ENCODE measurements at places on chromosomes 2 and 18. TPM values are rescaled to one million over a fixed set of nuclear protein-coding genes. Genes with fewer than 3 reads are reported as not detected.

SERPINB10 gene
- not detected for total RNA-seq

DNER gene
- 1.2 TPM for total RNA-seq

ATP8B1 gene
- total RNA-seq = 27.2 TPM

GPD2 gene
- 50.4 TPM for total RNA-seq

MEMO1 gene
- 35.7 TPM for total RNA-seq

FSIP2 gene
- 0.27 TPM for total RNA-seq

PROKR1 gene
- not detected for total RNA-seq

DHRS9 gene
- total RNA-seq = 6.1 TPM

GRCh38 chr2:55151733-55152433, 80.2 kb downstream of the CLHC1 start:
- no peaks in the 10 kb centered on the region for H3K27me3 ChIP-seq
- no peak for DNase-seq
- no peaks in the 10 kb centered on the region for H3K36me3 ChIP-seq
- H3K27ac ChIP-seq = peak overlapping the region; percentile 22

- H3K4me1 ChIP-seq = peaks cover 40% of the 10 kb centered on the region
- H3K27me3 ChIP-seq = no peaks in the 10 kb centered on the region
- peak overlapping the region; percentile 46 for H3K27ac ChIP-seq
- peak; percentile 60 for DNase-seq
Observed at GRCh38 chr18:23257686-23258565, 122.6 kb downstream of the CABLES1 start.

DNA sequence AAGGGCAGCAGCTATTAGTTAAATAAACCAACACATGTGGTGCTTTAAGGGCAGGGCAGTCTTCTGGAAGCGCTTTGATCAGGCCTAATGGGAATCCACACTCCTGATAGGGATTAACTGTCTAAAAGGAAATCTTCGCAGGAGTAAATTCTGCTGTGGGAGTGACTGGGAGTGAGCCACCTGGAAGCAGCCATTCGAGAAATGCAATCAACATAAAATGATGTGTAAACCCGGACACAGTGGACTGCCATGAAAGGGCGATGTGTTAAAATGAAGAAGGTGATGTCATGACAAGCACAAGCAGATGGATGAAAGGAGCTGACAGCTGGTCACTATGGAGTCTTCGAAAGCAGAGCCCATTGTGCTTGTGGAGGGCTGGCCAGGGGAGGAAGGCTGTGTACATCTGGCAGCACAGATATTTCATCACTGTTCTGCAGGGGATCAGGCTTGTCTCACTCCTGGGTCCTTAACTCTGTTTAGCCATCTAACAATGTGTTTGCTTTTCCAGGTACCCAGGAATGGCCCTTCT, 24.8 kb upstream of the GALNT14 start:
- no peaks in the 10 kb centered on the region for H3K4me1 ChIP-seq
- no peaks in the 10 kb centered on the region for H3K36me3 ChIP-seq
- H3K4me3 ChIP-seq = no peak overlapping the region
- H3K27ac ChIP-seq = no peak overlapping the region
- no peaks in the 10 kb centered on the region for H3K27me3 ChIP-seq

DNA sequence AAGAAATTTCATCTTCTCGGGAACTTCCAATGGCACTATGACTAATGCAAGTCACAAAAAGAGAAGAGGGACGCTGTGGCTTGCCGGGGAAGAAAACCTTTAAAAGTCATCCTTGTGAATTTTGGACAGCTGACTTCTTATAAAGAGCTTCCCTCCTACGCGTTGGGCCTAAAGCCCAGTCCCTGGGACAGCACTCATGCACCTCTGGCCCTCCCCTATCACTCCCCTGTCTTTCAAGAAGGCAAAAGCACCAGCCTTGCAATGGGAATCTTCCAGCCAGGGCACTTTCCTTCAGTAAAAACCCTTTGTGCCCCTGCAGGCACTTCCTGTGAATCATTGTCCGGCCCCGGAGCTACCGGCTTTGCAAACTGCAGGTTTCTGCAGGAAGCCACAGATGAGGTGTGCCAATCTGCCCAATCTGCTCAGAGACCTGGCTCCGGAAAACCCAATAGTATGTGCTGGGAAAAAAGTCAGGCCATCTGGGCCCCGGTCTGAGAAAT, 7.1 kb downstream of the MREG start:
- H3K27ac ChIP-seq = no peak overlapping the region
- H3K27me3 ChIP-seq = no peaks in the 10 kb centered on the region
- H3K4me3 ChIP-seq = no peak overlapping the region
- peak; percentile 65 for DNase-seq
- H3K4me1 ChIP-seq = peaks cover 35% of the 10 kb centered on the region

- peaks cover 15% of the 10 kb centered on the region for H3K4me1 ChIP-seq
- no peak for DNase-seq
- H3K4me3 ChIP-seq = peak overlapping the region; percentile 51
- no peaks in the 10 kb centered on the region for H3K36me3 ChIP-seq
- peaks cover 7% of the 10 kb centered on the region for H3K27me3 ChIP-seq
Observed at GRCh38 chr2:235670974-235671787, 177.3 kb downstream of the AGAP1 start.

DNA sequence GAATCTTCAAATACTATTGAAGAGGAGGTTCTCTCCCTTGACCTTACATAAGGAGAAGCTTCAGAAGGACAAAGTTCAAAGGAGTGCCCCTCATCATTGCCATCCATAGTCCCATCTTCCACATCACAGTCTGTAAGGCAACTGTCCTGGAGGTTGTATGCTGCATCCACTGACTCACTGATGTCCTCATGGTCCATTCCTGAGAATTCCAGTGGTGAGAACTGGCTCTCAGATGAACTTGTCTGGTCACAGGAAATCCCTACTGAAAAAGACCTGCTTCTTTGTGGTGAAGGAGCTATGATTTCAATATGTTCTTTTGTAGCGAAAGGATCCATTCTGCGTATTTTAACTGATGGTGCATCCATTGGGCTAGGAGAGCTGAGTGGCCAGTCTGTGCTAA, 52.2 kb downstream of the EIF2AK3 start:
- H3K4me1 ChIP-seq = no peaks in the 10 kb centered on the region
- H3K27ac ChIP-seq = no peak overlapping the region
- H3K36me3 ChIP-seq = peaks cover 99% of the 10 kb centered on the region
- no peak for DNase-seq
- no peak overlapping the region for H3K4me3 ChIP-seq
- no peaks in the 10 kb centered on the region for H3K27me3 ChIP-seq

- H3K4me1 ChIP-seq = peaks cover 57% of the 10 kb centered on the region
- no peak overlapping the region for H3K4me3 ChIP-seq
- no peaks in the 10 kb centered on the region for H3K36me3 ChIP-seq
- H3K27me3 ChIP-seq = peaks cover 8% of the 10 kb centered on the region
- H3K27ac ChIP-seq = no peak overlapping the region
- DNase-seq = no peak
Observed at GRCh38 chr18:22344445-22344844, 73.3 kb downstream of the CTAGE1 start.

DNA sequence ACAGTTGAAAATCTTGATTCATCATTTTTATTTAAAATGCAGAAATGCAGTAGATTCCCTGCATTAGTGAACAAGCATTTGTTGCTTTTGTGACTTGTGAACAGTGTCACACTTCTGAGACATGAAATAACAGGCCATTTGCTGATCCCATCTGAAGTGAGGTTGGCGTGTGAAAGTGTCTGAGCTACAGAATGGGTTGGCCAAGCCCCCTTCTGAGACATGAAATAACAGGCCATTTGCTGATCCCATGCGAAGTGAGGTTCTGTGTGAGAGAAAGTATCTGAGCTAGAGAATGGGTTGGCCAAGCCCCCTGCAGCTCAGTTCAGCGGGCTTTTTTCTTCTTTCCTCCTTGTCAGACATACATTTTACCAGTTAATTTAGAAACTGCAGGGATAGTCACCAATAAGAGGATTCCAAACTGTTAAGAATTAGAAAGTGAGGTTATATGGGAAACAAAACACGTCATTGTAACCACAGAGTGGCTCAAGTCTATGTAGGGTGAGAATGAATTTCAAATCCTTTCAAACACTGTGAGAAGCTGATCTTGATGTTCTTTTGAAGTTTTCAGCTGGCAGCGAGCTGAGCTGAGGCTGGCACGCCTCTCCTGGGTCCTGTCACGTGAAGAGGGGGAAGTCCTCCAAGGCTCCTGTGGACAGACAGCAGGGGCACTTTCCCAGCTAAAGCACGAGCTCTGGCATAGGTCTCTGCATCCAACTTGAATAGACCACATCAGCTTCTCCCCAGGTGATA, 339.2 kb upstream of the SALL3 start:
- H3K36me3 ChIP-seq = no peaks in the 10 kb centered on the region
- no peak for DNase-seq
- peaks cover 13% of the 10 kb centered on the region for H3K4me1 ChIP-seq
- no peak overlapping the region for H3K27ac ChIP-seq
- H3K27me3 ChIP-seq = no peaks in the 10 kb centered on the region
- H3K4me3 ChIP-seq = no peak overlapping the region

GRCh38 chr18:25832001-25832604, 258.3 kb downstream of the SS18 start:
- DNase-seq = peak; percentile 58
- no peaks in the 10 kb centered on the region for H3K36me3 ChIP-seq
- H3K4me1 ChIP-seq = no peaks in the 10 kb centered on the region
- no peak overlapping the region for H3K4me3 ChIP-seq
- H3K27ac ChIP-seq = no peak overlapping the region
- no peaks in the 10 kb centered on the region for H3K27me3 ChIP-seq

DNA sequence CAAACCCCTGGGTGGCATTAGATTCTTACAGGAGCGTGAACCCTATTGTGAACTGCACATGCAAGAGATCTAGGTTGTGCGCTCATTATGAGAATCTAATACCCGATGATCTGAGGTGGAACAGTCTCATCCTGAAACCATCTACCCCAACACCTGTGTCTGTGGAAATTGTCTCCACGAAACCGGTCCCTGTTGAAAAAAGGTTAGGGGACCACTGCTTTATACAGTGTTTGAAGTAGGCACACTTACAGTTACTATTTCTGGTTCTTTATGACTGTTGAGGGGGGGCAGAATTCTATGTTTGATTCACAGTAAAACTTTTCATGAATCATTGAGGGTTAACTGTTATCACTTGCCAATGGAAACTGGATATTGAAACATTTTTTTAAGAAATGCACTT, 72.0 kb downstream of the RIF1 start:
- H3K27me3 ChIP-seq = no peaks in the 10 kb centered on the region
- no peak for DNase-seq
- peaks cover 25% of the 10 kb centered on the region for H3K36me3 ChIP-seq
- no peak overlapping the region for H3K4me3 ChIP-seq
- H3K27ac ChIP-seq = no peak overlapping the region
- no peaks in the 10 kb centered on the region for H3K4me1 ChIP-seq

DNA sequence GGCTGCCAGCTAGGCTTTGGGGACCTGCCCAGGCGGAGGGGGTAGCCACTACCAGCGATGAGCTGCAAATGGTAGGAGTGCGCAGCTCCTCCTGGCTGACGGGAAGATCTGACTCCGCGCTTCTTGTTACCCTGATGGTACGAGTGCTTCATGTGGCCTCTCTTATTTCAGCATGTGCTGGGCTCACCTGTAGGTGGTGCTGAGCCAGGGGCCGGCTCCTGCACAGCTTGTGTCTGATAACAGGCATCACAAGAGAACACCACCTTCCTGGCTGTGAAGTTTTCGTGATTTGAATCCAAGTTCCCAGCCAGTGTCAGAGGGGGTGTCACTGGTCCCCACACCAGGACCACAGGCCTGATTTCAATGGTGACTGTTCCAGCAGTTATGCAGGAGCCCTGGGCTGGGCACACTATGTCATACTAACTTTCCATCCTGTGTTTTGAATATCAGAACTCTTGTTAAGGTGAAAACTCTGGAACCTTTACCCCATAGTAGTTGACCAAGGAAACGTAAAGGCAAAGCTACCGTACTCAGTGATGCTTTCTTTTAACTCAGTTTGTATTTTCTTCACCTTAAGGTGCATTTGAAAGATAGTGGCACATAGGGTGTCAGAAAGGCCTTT, 28.0 kb downstream of the APCDD1 start:
- peaks cover 21% of the 10 kb centered on the region for H3K36me3 ChIP-seq
- H3K27ac ChIP-seq = no peak overlapping the region
- no peak overlapping the region for H3K4me3 ChIP-seq
- H3K4me1 ChIP-seq = peaks cover 11% of the 10 kb centered on the region
- no peak for DNase-seq

DNA sequence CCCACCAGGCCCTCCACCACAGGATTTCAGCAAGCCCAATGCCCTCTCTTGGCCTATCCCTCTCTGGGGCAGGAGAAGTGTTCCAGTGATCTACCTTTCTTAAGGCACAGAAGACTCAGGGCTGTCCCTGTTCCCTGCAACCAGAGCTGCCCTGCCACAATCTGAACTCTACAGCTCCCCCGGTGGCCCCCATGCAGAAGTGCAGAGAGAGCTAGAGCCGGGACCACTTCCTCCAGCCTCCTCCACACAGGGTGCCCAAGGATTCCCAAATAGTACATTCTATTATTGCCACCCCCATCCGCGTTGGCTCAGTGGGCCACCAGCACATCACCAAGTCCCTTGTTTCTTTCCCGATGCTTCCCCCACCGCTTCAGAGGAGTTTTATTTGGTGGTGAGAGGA, 114.8 kb upstream of the PTPRM start:
- H3K27me3 ChIP-seq = no peaks in the 10 kb centered on the region
- no peaks in the 10 kb centered on the region for H3K4me1 ChIP-seq
- no peak overlapping the region for H3K4me3 ChIP-seq
- no peak overlapping the region for H3K27ac ChIP-seq
- no peak for DNase-seq
- no peaks in the 10 kb centered on the region for H3K36me3 ChIP-seq

All from lower lobe of right lung (tissue), 2 donors.